ENCODE measurements at places on chromosomes 1 and 21.
A peak's percentile ranks its signal among the peaks of the same experiment; 100 is the strongest.

- DNase-seq = no peak
These were observed 312.4 kb downstream of the HMCN1 start for GRCh38 chr1:186046437-186047211.

DNA sequence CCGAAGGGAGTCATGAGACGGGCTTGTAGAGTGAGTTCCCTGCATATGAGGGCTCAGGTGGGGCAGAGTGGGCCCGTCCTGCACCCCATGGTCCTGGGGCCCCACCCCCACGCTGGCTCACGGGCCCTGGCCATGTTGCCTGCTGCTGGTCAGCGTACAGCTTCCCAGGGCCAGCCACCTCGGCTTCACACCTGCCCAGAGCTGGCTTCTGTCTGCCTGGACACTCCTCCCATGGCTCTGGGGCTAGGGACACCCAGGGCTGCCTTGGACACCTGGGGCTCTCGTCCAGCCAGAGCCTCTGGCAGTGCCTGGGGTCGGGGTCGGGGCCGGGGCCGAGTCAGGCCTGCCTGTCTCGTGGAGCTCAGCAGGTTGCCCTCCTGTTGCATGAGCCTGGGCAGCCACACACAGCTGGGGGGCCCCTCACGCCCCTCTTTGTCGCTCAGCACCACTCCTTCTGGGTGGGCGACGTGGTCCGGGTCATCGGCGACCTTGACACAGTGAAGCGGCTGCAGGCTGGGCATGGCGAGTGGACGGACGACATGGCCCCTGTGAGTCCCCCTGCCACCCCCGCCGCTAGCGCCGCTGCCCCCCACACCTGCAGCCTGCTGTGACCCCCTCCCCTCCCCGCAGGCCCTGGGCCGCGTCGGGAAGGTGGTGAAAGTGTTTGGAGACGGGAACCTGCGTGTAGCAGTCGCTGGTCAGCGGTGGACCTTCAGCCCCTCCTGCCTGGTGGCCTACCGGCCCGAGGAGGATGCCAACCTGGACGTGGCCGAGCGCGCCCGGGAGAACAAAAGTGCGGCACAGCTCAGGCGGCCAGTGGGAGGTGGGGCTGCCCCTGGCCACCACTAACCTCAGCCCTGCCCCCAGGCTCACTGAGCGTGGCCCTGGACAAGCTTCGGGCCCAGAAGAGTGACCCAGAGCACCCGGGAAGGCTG lies 5.5 kb upstream of the MMP23B start:
- no peak for DNase-seq

- no peak for DNase-seq
These were observed 123.4 kb downstream of the SIK1 start for GRCh38 chr21:43303275-43304178.

- DNase-seq = no peak
These were observed 2.1 kb upstream of the IPO9 start for GRCh38 chr1:201826830-201827229.

DNA sequence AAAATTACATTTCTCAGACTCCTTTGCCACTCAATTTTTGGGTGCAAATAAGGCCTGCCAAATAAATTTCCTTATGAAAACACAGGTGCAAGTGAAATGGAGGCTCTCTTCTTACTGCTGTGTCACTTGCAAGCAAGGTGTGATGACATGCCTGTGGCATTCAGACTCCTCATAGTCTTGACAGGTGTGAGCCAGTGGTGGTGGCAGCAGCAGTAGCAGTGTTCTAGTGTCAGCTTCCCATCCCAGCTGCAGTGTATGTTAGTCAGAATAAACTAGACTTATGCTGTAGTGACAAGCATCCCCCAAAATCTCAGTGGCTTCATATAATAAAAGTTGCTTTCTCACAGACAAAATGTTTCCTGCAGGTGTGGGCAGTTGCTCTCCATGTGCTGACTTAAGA lies 3.8 kb upstream of the EEIG2 start:
- no peak for DNase-seq

DNA sequence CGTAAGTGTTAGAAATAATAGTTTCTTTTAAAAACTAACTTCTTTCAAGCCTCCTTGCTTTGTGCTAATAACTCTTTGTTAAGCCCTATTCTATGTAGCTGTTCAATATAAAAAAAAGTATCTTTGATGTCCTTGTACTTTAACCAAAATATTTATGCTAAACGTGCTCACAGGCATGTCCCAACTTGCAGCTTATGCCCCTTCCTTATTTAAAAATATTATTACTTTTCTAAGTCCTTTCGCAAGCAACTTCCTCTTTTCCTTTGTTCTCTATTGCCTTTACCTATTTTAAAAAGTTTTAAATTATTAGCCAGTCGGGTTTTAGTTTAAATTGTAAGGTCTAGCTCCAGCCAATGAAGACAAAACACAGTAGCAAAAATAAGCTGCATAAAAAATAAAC lies 43.4 kb upstream of the NBPF3 start:
- peak; percentile 21 for DNase-seq

DNA sequence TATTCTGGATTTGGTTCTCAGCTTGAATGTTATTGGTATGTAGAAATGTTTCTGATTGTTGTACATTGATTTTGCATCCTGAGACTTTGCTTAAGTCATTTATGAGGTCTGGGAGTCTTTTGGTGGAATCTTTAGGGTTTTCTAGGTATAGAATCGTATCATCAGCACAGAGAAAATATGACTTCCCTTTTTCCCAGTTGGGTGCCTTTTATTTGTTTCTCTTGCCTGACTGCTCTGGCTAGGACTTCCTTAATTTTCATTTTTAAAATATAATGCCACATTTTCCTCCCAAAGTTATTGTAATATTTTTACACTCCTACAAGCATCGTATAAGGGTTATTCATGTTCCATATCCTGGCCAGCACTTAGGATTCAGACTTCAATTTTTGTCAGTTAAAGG lies 111.1 kb downstream of the FNBP1L start:
- DNase-seq = peak; percentile 27

DNA sequence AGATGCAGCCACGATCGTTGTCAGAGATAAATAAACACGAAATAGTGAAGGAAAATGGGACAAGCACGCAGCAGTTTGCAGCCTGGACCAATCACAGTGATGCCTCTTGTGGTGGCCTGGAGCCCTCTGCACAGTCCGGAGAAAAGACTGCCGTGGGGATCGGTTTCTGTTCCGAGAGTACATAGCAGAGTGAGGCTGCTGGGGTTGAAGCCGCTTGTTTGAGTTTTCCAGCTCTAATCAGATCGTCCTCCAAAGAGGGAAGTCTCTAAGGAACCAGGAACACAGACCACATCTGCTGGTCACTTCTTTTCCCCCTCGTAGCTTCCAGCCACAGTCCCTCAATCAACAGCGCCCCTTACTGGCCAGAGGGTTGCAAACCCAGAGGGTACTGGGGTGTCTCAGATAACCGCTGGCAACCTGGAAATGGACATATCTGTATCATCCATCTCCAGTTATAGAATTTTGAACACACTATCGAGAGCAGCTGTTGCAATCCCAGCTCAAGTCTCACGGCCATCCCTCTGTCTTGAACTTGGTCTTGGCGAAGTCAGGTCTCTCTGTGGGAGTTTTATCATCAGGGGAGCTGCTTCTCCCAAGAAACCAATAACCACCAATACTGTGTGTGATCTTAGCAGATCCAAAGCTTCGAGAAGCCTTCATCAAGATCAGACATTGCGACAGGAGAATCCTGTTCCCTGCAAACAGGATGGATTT lies 57.4 kb downstream of the OLIG1 start:
- peak; percentile 74 for DNase-seq

GRCh38 chr1:11598461-11598860 lies 55.8 kb downstream of the FBXO2 start:
- DNase-seq = no peak

DNA sequence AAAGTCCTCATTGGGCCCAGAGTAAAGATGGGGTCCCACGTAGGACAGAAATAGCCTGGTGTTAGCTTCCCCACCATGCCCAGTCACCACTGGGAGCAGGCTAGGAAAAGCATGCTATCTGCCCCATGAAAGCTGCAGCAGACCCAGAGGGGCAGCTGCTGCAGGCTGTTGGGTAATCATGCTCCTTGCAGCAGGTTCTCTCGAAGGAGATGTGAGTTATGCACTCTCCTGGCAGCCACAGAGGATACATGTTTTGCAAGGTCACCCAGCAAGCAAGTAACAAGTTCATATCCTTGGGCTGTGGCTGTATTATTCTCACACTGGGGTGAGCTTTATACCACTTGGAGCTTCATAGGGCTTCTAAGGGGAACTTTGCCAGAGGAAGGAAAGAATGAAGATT lies 9.1 kb upstream of the HEYL start:
- no peak for DNase-seq

Data from inflammatory macrophage treated with lipopolysaccharide for 1 hour (primary cell).